ENCODE measurements at places on chromosomes 13 and 19. TPM values are rescaled to one million over a fixed set of nuclear protein-coding genes. Genes with fewer than 3 reads are reported as not detected.

Gene SPACA4
- total RNA-seq, result not detected

Gene RASIP1
- total RNA-seq, result 22.9 TPM

Gene CCDC70
- total RNA-seq, result not detected

Gene NALCN
- total RNA-seq, result 21.1 TPM

Gene PSG7
- total RNA-seq, result not detected

Gene ARHGEF18
- 14.0 TPM for total RNA-seq

Gene SULT2A1
- total RNA-seq, result not detected

Gene SRRM5
- 0.28 TPM for total RNA-seq

Gene EBI3
- total RNA-seq, result 2.6 TPM

Gene ZNF135
- 2.5 TPM for total RNA-seq

Gene RAB4B
- 14.6 TPM for total RNA-seq

Gene DGKH
- total RNA-seq, result 6.6 TPM

Gene WDFY2
- total RNA-seq, result 2.3 TPM

Gene KLF2
- 40.9 TPM for total RNA-seq

Gene NTF4
- not detected for total RNA-seq

Gene FLT3LG
- 2.6 TPM for total RNA-seq

Gene OR10H1
- not detected for total RNA-seq

Gene ZNF415
- 14.1 TPM for total RNA-seq

Gene TRPC4
- 1.7 TPM for total RNA-seq

Gene FBXO27
- total RNA-seq, result 7.2 TPM

Gene DENND1C
- total RNA-seq, result 0.75 TPM

Gene CGB1
- not detected for total RNA-seq

Gene S1PR4
- 0.94 TPM for total RNA-seq

Gene FFAR1
- not detected for total RNA-seq

Gene N4BP2L1
- 5.7 TPM for total RNA-seq

Gene ONECUT3
- not detected for total RNA-seq

Gene RFPL4AL1
- not detected for total RNA-seq

Gene ATP8B3
- 0.51 TPM for total RNA-seq

Gene NLRP5
- not detected for total RNA-seq

Gene DMKN
- total RNA-seq, result 6.9 TPM

Gene FAM83E
- total RNA-seq, result not detected

Gene OVOL3
- not detected for total RNA-seq

Gene USHBP1
- total RNA-seq, result 4.3 TPM

Gene SYDE1
- 17.3 TPM for total RNA-seq

Gene MTIF3
- total RNA-seq, result 113 TPM

Gene FOXA3
- total RNA-seq, result not detected

Gene IGFL3
- not detected for total RNA-seq

Gene MAG
- not detected for total RNA-seq

Gene PHF11
- 22.3 TPM for total RNA-seq

Gene CPB2
- not detected for total RNA-seq

Gene LGI4
- 10.9 TPM for total RNA-seq

Gene GPALPP1
- 14.6 TPM for total RNA-seq
